ENCODE measurements at places on chromosomes 1 and 21.

- DNase-seq, result no peak
Observed at GRCh38 chr1:235495030-235495429, 9.2 kb downstream of the B3GALNT2 start.

DNA sequence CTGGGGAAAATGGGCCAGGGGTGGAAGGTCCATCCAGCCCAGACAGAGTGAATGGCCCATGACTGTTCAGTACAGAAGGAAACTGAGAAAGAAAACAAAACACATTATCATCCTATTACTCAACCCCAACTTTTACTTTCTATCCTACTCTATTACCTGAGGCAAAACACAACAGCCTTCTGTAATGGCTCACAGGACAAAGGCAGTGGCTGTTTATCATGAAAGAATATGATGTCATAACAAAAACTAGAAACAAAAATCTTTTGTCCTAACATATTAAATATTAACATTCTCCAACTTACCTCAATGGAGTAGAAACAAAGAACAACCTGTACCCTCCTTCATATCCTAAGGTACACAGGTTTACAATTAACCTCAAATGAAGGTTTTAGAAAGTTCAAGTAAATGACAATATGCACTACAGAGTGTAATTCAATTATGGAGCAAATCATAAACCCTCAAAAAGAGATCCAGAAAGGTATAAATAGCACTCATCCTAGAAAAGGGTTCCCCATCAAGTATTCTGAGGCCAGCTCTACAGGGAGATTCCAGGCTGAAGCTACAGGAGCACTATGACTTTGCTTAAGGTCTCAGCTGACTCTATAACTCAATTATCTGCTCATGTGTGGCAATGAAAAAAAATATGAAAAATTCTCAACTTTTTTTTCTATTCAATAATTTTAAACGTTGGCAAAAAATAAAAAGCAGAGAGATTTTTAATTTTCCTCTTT lies 15.1 kb downstream of the ELK4 start:
- no peak for DNase-seq

DNA sequence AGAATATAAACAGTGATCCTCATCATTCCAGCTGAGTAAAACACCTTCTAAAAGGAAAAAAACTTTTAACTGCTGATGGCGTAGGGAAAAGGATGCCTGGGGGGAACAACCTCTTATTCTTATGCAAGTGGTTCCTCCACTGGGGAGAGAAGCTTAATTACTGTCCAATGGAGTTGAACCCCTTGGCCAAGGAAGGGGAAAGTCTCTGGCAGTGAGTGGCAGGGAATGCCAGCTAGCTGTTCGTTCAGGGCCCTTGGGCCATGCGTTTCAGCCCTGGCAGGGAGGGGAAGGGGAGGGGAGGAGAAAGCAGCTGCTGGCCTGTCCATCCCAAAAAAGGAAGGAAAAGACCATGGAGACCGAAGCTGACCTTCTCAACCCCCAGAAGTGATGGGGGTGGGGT lies 22.6 kb upstream of the SYCP1 start:
- DNase-seq, result no peak

GRCh38 chr1:39165049-39165448 lies 39.4 kb upstream of the MACF1 start:
- no peak for DNase-seq

GRCh38 chr1:165842671-165843129 lies 15.3 kb downstream of the UCK2 start:
- no peak for DNase-seq

GRCh38 chr1:204659056-204659455 lies 26.5 kb downstream of the LRRN2 start:
- DNase-seq, result no peak

DNA sequence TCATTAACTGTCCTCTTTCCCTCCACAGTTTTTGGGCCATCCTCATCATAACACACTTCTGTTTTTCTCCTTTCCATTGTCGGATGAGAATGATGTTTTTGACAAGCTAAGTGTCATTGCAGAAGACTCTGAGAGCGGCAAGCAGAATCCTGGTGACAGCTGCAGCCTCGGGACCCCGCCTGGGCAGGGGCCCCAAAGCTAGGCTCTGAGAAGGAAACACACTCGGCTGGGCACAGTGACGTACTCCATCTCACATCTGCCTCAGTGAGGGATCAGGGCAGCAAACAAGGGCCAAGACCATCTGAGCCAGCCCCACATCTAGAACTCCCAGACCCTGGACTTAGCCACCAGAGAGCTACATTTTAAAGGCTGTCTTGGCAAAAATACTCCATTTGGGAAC lies 28.6 kb upstream of the IFNAR1 start:
- DNase-seq, result no peak

- no peak for DNase-seq
Observed at GRCh38 chr21:45082736-45083135, 8.4 kb downstream of the ADARB1 start.

DNA sequence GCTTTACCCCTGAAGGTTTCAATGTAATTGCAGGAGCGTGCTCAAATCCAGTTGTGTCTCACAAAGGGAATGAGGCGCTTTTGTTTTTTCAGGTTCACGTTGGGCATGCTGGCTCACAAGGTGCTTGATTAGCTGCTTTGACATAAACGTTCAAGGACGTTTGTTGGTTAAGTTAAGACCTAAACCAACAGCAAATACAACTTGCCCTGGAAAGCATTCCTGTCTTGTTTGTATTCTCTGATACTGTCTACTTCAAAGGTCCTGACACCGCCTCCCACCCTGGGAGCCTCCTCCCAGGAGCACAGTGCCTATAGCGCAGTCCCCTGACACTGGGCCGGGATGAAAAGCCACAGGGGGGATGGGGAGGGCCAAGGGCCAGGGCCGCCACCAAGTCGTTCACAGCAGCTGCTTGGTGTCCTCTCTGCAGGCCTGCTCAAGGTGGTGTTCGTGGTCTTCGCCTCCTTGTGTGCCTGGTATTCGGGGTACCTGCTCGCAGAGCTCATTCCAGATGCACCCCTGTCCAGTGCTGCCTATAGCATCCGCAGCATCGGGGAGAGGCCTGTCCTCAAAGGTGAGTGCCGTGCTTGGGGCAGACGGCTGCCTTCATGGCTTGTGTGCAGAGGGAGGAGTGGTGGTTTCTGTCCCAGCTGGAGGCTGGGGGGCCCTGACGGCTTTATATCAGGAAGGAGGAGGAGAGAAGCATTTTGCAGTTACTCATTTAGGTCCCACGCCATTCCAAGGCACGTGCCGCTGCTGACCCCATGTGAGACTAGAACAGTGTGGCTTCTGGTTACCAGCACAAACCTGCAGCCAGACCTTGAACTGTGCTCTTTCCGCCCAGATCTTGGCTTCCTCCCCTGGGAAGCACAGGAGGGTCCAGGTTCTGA lies 6.1 kb downstream of the FAM3B start:
- no peak for DNase-seq

- no peak for DNase-seq
Observed at GRCh38 chr1:164774413-164774812, 215.4 kb downstream of the PBX1 start.

GRCh38 chr1:184567009-184567408 lies 180.2 kb downstream of the C1orf21 start:
- DNase-seq, result no peak

DNA sequence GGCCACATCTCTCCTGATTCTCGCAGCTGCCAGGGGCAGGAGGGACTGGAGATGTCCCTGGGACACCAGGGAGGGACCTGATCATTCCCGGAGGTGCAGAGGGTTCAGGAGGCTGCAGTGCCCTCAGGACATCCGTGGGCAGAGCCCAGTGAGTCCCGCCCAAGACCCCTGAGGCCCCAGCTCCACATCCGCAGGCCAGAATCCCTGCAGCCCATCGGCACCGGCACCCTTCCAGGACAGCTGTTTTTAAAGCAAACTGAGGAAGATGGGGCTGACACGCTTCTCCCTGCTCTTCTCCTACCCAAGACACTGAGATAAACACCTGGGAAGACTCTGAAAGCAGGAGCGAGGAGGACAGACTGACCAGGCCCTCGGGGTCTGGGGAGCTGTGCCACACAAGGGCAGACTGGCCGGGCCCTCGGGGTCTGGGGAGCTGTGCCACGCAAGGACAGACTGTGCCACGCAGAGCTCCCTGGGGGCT lies 25.5 kb downstream of the SLC19A1 start:
- no peak for DNase-seq

GRCh38 chr21:41931041-41931451 lies 22.8 kb downstream of the C2CD2 start:
- no peak for DNase-seq
